ENCODE measurements at places on chromosomes 1 and 21.

DNA sequence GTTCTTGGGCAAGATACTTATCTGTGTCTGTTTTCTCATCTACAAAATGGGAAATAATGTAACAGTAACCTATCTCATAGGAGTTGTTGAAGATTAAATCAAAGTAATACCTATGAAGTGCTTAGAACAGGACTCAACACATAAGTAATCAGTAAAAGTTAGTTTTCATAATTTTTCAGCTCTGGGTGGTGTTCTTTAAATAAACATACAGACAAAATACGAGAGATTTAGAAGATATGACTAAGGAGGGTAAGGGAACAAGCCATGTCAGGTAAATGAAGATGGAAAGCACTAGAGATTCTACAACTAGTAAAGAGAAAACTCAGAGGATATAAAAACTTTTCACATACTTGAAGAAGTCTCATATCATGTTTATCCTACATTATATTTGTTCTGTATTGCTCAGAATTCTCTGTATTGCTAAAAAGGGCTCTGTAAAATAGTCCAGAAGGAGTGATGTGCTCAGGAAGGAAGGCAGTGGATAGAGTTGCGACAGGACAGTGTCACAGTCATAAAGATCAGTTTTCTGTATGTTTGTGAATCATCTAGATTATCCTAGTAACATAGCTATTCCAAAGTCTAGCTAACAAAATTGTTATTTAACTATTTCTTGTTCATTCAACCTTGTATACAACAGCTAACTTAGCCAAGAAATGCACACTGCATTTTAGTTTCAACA lies 16.0 kb downstream of the LIN9 start:
- DNase-seq = no peak

DNA sequence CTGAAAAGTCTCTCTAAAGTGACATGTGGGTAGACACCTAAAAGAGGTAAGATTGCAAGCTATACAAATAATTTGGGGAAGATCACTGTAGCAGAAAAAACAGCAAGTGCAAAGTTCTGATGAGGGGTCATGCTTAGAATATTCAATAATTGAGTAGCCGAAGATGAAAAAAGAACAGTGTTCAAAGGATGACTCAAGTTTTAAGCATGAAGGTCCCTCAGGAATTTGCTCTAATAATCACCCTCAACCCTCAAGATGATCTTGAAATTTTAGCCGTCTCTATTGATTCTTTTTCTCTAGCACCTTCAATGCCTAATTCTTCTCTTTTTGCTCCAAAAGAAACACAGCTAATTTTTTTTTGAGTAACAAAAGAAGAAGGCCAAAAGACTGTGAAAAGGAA lies 190.6 kb upstream of the ZNHIT6 start:
- no peak for DNase-seq

DNA sequence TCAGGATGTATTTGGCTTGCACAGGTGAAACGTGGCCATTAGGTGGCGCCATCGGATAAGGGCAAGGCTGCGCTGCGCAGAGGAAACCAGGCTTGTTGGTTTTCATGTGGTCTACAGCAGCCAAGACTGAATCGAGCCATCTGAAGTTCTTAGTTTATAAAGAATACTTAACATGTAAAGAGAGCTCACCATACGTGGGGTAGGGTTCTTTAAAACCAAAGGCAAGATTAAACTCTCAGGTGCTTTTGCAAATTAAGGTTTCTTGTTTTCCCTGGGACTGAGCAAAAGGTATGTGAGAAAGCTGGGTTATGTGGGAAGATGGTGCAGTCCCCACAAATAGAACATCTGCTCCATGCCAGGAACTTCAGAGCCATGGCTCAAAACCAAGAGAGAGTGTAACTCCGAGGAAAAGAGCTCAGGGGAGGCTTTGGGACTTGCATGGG lies 9.3 kb downstream of the MASP2 start:
- DNase-seq = peak; percentile 78

GRCh38 chr1:110060034-110060661 lies 10.3 kb downstream of the ALX3 start:
- DNase-seq = peak; percentile 63

GRCh38 chr1:159092036-159092760 lies 15.6 kb upstream of the AIM2 start:
- DNase-seq = no peak

GRCh38 chr1:114310695-114311271 lies 157.1 kb upstream of the SYT6 start:
- no peak for DNase-seq

- no peak for DNase-seq
Measured at GRCh38 chr1:201489643-201490261, 17.2 kb downstream of the CSRP1 start.

- DNase-seq = no peak
Measured at GRCh38 chr1:82515650-82516049, 714.9 kb downstream of the ADGRL2 start.

GRCh38 chr1:232459826-232460225 lies 170.1 kb downstream of the SIPA1L2 start:
- DNase-seq = no peak

- no peak for DNase-seq
Measured at GRCh38 chr21:15669247-15669646, 60.5 kb upstream of the USP25 start.

DNA sequence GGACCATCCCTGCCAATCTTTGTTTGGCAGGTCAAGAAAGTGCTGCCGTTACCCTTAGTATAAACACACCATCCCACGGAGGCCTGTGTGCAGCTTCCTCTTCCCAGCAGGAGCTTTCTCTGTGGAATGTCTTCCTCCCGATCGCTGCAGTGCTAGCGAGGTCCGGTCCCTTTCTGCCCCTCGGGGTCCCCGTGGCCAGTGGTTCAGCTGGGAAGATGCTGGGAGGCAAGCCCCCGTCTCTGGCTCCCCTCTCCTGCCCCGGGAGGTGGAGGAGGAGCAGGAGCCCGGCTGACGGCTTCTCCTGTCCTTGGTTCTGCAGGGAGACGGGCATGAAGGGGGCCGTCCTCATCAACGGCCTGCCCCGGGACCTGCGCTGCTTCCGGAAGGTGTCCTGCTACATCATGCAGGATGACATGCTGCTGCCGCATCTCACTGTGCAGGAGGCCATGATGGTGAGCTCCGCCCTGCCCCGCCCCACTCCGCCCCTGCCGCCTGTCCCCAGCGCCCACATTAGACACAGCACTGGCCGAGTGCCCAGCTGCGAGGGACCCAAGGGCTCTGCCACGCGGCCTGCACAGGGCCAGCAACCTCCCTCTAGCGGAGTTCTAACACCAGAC lies 42.1 kb downstream of the TFF3 start:
- DNase-seq = no peak

DNA sequence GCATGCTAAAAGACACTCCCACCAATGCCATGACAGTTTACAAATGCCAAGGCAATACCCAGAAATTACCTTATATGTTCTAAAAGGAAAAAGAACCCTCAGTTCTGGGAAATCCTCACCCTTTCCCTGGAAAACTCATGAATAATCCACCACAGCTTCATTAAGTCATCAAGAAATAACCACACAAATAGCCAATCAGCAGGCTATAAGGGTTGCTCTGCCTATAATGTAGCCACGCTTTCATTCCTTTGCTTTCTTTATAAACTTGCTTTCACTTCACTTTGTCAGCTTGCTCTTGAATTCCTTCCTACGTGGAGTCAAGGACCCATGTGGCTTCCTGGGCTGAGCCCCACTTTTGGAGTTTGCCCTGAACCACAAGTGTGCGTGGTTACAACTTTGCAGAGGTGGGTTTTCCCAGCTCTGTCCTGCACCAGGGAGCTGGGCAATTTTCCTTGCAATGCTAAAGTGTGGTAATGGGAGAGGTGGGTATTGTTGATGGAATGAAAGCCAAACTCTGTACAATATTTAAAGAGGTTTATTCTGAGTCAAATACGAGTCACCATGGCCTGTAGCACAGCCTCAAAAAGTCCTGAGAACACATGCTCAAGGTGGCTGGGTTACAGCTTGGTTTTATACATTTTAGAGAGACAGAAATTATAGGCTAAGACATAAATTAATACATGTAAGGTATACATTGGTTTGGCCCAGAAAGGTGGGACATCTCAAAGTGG lies 42.2 kb upstream of the COG2 start:
- no peak for DNase-seq

- DNase-seq = no peak
Measured at GRCh38 chr21:34687745-34688144, 19.0 kb downstream of the CLIC6 start.

DNA sequence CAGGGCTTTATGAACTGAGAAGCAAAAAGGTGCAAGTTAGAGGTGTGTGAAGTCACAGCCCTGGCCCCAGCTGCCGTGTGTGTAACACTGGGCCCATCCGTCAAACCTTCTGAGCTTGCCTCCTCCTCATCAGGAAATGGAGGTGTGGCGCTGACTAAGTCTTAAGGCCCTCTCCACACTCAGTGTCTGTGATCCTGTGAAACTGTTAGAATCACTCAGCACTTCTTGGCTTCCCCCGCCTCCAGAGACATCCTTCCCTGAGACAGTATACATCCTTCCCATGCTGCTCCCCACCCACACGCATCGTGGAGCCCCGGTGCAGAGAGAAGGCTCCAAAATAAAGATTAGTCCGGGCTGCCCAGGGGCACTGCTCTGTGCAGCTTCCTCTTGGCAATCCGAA lies 33.3 kb downstream of the LRP8 start:
- peak; percentile 63 for DNase-seq

- DNase-seq = no peak
Measured at GRCh38 chr1:145898756-145899155, 11.1 kb downstream of the ITGA10 start.

DNA sequence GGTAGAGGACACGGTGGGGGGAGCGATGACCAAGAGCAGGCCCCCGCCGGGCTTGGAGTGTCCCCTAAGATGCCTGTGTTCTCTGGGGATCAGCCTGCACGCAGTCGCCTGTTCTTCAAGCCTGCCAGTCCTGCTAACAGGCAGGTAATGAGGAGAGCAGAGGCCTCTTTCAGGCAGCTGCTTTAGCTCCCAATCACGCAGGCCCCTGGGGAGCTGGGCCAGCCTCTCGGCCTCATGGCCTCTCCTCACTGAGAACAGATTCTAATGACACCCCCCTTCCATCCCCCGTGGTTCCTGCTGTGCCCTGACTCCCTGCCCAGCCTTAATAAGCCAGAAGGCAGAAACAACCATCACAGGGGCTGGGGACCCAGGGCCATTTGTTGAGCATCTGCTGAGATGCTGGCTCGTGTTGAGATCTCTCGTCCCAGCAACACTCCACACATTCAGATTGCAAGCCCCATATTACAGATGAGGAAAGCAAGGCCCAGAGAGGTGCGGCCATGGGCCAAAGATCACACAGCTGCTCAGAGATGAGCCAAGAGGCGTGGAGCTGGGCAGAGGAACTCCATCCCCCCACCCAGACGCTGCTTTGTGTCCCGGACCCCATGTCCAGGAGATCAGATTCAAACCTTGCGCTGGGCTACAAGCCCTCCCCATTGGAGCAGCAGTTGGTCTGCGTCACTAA lies 71.6 kb upstream of the CASZ1 start:
- DNase-seq = no peak

- DNase-seq = no peak
Measured at GRCh38 chr1:229889031-229889517, 178.0 kb upstream of the GALNT2 start.

DNA sequence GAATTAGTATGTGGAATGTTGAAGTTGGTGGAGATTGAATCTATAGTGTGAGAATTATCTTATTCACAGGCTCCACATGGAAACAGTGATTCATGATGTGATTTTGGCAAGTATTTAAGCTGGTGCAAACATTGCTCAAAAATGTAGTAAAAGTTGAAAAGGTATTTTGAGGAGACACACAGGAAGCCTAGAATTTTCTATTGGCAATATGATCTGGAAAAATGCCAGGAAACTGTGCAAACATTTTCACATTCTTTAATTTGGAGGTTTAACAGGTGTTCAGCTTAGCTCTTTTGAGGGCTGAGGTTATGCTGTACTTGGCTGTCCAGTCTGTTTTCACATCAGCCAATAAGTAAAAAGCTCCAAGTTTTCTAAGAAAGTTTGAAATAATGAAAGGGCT lies 327.3 kb downstream of the RWDD3 start:
- no peak for DNase-seq

DNA sequence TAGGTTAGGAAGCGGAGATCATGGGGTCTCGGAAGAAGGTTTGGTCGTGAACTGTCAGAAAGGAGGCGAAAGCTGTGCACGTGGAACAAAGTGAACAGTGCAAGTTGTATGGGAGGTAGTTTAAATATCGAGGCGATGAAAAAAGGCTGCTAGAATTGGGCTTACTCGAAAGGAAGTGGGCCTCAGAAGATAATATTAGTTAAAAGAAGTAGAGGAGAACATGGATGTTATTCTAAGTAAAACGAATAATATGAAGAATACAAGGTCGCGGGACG lies 571 bp downstream of the WDR3 start:
- DNase-seq = no peak

GRCh38 chr1:18819203-18819602 lies 40.3 kb downstream of the TAS1R2 start:
- no peak for DNase-seq

- no peak for DNase-seq
Measured at GRCh38 chr1:200317236-200317635, 92.6 kb downstream of the ZNF281 start.

- no peak for DNase-seq
Measured at GRCh38 chr1:81327743-81328142, 473.0 kb upstream of the ADGRL2 start.

- no peak for DNase-seq
Measured at GRCh38 chr1:51986718-51987117, 3.8 kb downstream of the RAB3B start.

DNA sequence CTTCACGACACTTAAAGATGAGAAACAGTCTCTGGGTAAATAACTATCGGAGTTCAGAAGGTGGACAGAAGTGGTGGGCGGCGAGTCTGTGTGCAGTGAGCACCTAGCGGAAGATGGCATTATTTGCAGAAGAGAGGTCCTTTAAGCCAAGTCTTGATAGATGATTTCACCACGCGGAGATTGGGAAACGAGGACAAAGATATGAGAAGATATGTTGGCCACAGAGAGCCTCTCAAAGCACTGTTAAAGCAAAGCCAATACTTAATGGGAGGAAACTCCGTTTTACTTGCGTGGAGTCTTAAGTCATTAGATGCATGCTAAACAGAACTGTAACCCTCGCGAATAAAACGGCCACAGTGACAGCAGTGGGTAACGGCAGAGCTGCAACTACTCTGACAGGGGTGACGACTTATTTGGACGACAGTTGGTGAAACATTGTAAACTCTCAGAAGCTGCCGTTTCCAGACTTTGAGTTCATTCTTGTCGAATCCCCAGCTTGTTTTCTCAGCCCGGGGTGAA lies 577 bp upstream of the CEP350 start:
- peak; percentile 50 for DNase-seq

DNA sequence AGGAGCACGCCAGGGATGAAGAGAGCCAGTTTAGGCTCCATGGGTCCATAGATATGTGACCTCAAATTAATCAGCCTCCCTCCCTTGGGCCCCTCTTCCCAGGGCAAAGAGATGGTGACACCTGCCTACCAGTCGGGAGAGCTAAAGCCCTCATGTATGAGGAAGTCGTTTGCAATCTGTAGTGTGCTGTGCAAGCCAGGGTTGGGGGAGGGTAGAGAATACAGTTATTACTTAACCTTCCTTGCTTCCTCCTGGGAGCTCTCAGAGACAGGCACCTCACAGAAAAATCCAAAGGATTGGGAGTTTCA lies 4.0 kb downstream of the PGLYRP4 start:
- DNase-seq = no peak

Data from T-helper 2 cell treated with Interferon-gamma antibody and Interleukin-4, amounts not matched to agents 5 μg/mL and 100 μg/mL, for 36 hours (primary cell).